ENCODE measurements at places on chromosomes 7 and 10. TPM values are rescaled to one million over a fixed set of nuclear protein-coding genes. Genes with fewer than 3 reads are reported as not detected.

PALD1 gene
- total RNA-seq: 33.1 TPM

- H3K27ac ChIP-seq: no peak overlapping the region
- peaks cover 54% of the 10 kb centered on the region for H3K27me3 ChIP-seq
- no peak for DNase-seq
- H3K4me3 ChIP-seq: no peak overlapping the region
Observed at GRCh38 chr7:3439333-3440030, 138.4 kb downstream of the SDK1 start.

- H3K4me1 ChIP-seq: no peaks in the 10 kb centered on the region
- no peaks in the 10 kb centered on the region for H3K36me3 ChIP-seq
- no peak for DNase-seq
- H3K27me3 ChIP-seq: no peaks in the 10 kb centered on the region
- H3K27ac ChIP-seq: no peak overlapping the region
Observed at GRCh38 chr10:102281102-102281487, 35.8 kb downstream of the GBF1 start.

DNA sequence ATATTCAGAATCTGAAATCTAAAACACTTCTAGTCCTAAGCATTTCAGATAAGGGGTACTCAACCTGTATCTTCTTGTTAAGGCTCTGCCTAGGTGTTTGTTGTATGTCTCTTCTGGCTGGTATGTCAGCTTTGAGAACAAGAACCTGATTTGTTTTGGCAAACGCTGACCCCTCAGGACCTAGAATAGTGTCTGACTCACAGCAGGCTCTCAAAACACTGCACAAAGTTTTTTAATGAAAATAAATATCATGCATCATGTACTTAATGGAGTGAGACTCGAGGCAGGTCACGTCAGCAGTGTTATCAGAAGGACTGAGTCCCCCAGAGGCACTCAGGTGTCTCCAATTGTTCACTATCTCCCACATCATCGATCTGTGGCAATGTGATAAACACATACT lies 99.1 kb downstream of the GLI3 start:
- H3K4me1 ChIP-seq: no peaks in the 10 kb centered on the region
- no peaks in the 10 kb centered on the region for H3K27me3 ChIP-seq
- DNase-seq: no peak
- no peak overlapping the region for H3K4me3 ChIP-seq
- no peaks in the 10 kb centered on the region for H3K36me3 ChIP-seq

DNA sequence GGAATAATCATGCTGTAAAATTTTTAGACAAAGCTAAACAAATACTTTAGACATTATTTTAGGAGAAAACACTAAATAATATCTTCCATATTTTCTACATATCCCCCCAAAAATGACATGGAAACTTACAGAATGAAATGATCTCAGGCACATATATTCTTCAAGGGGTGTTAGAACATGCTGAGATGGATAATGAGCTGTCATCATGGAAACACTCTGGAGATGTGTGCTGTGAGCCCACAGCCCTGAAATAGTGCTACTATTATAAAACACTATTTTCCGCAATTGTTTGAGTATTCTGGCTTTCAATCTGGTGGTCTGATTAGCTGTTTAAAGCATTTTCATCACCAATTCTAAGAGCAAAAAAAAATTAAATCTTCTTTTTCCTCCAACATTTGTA lies 385.7 kb downstream of the PHTF2 start:
- H3K36me3 ChIP-seq: no peaks in the 10 kb centered on the region
- H3K27me3 ChIP-seq: peaks cover 67% of the 10 kb centered on the region
- DNase-seq: no peak
- no peak overlapping the region for H3K27ac ChIP-seq
- H3K4me3 ChIP-seq: no peak overlapping the region

- no peak for DNase-seq
- no peak overlapping the region for H3K27ac ChIP-seq
- peaks cover 16% of the 10 kb centered on the region for H3K27me3 ChIP-seq
- no peak overlapping the region for H3K4me3 ChIP-seq
- no peaks in the 10 kb centered on the region for H3K36me3 ChIP-seq
- no peaks in the 10 kb centered on the region for H3K4me1 ChIP-seq
Observed at GRCh38 chr10:11175823-11176243, 158.2 kb downstream of the CELF2 start.

DNA sequence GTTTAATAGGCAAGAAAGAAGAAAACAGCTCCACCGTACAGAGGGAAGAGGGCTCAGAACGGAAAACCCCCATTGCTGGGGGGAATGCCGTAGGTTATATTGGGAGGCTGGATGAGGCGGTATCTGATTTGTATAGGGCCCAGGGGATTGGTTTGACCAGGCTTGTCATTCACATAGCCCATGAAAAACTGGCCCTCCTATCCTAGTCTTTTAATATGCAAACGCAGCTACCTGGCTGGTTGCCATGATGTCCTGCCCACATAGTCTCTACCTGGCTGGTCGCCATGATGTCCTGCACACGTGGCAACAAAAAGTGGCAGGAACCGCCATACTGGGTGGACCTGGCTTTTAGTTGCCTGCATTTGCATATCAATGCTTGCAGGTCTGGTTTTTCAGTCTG lies 84.7 kb downstream of the AUTS2 start:
- no peaks in the 10 kb centered on the region for H3K4me1 ChIP-seq
- no peaks in the 10 kb centered on the region for H3K36me3 ChIP-seq
- DNase-seq: no peak
- H3K27ac ChIP-seq: no peak overlapping the region
- no peaks in the 10 kb centered on the region for H3K27me3 ChIP-seq
